ENCODE measurements at places on chromosomes 12 and 14. TPM values are rescaled to one million over a fixed set of nuclear protein-coding genes. Genes with fewer than 3 reads are reported as not detected.

DNA sequence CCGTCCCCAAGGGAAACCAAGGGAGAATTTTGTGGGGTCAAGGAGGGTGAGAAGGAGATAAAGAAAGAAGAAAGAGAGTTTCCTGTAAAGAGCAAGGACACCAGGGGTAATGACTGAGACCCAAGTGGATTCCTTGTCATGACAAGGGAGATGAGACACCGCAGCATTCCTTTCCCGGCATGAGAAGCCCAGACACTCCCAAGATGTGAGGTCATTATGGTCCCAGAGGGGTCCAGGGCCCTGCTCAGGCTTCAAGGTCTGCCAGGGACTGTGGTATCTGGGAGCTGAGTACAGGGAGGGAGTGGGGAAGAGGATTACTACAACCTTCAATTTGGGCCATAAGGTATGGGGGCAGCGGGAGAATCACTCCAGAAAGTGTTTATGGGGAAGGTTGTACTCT, 58.1 kb downstream of the SPTB start:
- H3K36me3 ChIP-seq = no peaks in the 10 kb centered on the region
- peaks cover 8% of the 10 kb centered on the region for H3K4me1 ChIP-seq
- no peak overlapping the region for H3K27ac ChIP-seq
- no peak for DNase-seq
- no peak overlapping the region for H3K4me3 ChIP-seq

Gene OLR1
- not detected for total RNA-seq

GRCh38 chr12:119938049-119938667, 50.9 kb upstream of the BICDL1 start:
- DNase-seq = peak; percentile 67
- H3K27ac ChIP-seq = no peak overlapping the region
- H3K27me3 ChIP-seq = no peaks in the 10 kb centered on the region

GRCh38 chr14:27427796-27428195, 830.0 kb upstream of the NOVA1 start:
- no peaks in the 10 kb centered on the region for H3K4me1 ChIP-seq
- no peak overlapping the region for H3K4me3 ChIP-seq
- no peaks in the 10 kb centered on the region for H3K36me3 ChIP-seq
- H3K27me3 ChIP-seq = no peaks in the 10 kb centered on the region
